Lung (tissue), 17 donors: ENCODE measurements at places on chromosomes 11 and 22. TPM values are rescaled to one million over a fixed set of nuclear protein-coding genes. Genes with fewer than 3 reads are reported as not detected.

ALDH3B1 gene
- 165 TPM for total RNA-seq

CDPF1 gene
- total RNA-seq, result 8.9 TPM

TBX10 gene
- not detected for total RNA-seq

SMTNL1 gene
- not detected for total RNA-seq

SORL1 gene
- total RNA-seq, result 67.0 TPM

EMID1 gene
- total RNA-seq, result 30.2 TPM

MS4A6A gene
- 106 TPM for total RNA-seq

CFAP300 gene
- 21.3 TPM for total RNA-seq
